Bronchial epithelial cell (primary cell): ENCODE measurements at places on chromosomes 6 and 20. TPM values are rescaled to one million over a fixed set of nuclear protein-coding genes. Genes with fewer than 3 reads are reported as not detected.

ADAM33 gene
- under 0.01 and 0.53 TPM in 2 replicates for total RNA-seq

ANKRD6 gene
- 6.1 and 9.5 TPM in 2 replicates for total RNA-seq

CTSZ gene
- 73.7 and 87.8 TPM in 2 replicates for total RNA-seq

BMP5 gene
- total RNA-seq: under 0.01 TPM in 1 of 2 replicates, not detected in the other

NELFE gene
- 163 and 177 TPM in 2 replicates for total RNA-seq

THEMIS gene
- not detected in 2 replicates for total RNA-seq

KIF13A gene
- 47.4 and 58.8 TPM in 2 replicates for total RNA-seq

TTBK1 gene
- not detected in 2 replicates for total RNA-seq

GPX5 gene
- total RNA-seq: not detected in 2 replicates

GPLD1 gene
- total RNA-seq: 0.26 and 0.64 TPM in 2 replicates

MDN1 gene
- 11.9 and 16.8 TPM in 2 replicates for total RNA-seq

PCSK2 gene
- not detected in 2 replicates for total RNA-seq

DOK5 gene
- 0.13 TPM in 1 of 2 replicates, not detected in the other for total RNA-seq

CD109 gene
- total RNA-seq: 23.6 and 27.4 TPM in 2 replicates

TFB1M gene
- 11.6 and 15.1 TPM in 2 replicates for total RNA-seq

XPO5 gene
- 35.8 and 43.1 TPM in 2 replicates for total RNA-seq

GRM1 gene
- total RNA-seq: under 0.01 TPM in 1 of 2 replicates, not detected in the other

ARMC2 gene
- 0.26 and 0.77 TPM in 2 replicates for total RNA-seq
